ENCODE measurements at places on chromosomes 5 and 9.

DNA sequence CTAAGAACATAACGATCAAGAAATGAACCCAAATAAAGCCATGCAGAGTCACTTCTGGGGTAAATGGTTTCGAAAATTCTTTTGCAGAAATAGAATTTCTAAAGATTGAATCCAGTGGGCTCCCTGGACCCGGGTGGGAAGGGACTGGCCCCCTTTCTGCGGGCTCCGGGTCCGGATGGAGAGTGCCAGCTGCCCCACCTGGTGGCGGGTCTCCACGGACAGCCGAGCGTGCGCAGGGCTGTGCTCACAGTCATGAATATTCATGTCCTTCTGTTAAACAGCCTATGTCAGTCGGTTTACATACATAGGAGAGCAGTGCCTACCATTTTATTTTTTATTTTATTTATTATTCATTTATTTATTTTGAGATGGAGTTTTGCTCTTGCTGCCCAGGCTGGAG, 4.7 kb upstream of the PPP1R26 start:
- DNase-seq, result no peak

- no peak for DNase-seq
Observed at GRCh38 chr9:36337865-36338264, 62.2 kb downstream of the RNF38 start.

DNA sequence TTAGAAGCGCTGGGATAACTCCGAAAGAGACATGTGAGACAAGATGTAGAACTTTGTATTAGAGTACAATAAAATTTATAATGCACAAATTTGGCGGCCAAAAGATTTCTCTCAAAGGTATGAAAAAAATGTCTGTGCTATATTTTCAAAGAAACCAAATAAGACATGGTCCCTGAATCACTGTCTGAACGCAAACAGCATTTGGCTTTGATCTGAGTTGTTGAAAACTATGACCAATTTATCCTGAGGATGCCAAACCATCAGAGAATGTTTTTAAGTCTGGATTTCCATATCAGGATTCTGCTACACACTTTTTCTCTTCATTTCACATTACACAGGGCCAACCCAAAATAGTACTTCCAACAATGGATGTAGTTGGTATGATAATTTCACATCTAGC, 9.9 kb upstream of the GLIS3 start:
- DNase-seq, result no peak

- no peak for DNase-seq
Observed at GRCh38 chr5:168972731-168973130, 328.2 kb downstream of the SLIT3 start.

DNA sequence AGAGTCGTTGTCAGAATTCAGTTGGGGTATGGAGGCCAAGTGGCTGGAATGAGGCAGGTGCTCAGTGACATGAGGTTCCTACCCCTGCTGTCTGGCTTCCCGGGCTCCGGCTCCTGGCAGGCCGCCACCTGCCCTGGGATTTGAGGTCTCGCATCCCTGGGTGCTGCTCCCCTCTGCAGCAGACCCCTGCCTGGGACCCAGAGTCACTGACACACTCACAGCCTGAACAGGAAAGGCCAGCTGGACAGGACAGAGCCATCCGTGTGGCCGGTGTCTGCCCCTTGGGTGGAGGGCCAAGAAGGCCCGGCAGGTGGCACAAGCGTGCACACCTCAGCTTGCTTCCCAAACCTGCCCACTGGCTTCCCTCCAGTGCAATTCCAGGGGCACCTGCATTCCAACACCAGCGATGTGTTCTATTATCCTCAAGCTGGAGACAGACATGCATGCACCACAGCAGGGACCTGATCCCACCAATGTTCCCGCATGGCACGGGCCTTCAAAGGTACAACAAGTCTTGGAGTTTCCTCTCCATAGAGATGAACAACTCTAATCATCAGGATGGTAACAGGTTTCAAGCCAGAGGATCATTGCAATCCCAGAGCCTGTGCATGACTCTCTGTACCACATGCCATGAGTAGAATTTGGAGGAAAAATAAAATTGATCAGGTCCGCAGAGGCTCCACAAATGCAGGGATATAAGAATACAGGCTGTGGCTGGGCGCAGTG, 45.6 kb upstream of the RNF130 start:
- DNase-seq, result peak; percentile 31

GRCh38 chr5:96338624-96339415, 94.2 kb downstream of the PCSK1 start:
- no peak for DNase-seq

DNA sequence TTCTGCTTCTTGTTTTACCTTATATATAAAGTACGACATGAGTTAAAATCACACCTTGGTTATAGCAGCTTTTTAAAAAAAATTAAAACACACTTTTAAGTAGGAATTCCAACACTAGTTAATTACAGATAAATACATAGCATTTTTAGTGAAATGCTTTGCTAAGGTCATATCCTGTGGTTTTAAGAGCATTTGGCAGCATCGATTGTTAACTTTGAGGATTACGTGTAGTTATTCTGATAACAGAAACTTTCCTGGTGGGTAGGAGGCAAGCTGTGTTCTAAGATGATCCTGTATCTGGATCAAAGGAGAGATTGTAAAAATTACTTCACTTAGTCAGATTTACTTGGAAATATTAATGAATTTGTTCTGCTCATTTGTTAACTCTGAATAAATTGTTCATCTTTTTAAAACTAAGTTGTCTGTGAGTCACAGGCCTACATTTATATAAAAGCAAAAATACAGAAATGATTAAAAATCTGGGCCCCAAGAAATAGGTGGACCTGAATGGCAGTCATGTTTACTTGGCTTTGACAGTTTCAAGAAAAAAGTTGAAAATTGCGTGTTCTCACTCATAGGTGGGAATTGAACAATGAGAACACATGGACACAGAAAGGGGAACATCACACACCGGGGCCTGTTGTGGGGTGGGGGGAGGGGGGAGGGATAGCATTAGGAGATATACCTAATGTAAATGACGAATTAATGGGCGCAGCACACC, 58.3 kb downstream of the TRIO start:
- DNase-seq, result no peak

- no peak for DNase-seq
Observed at GRCh38 chr5:66982470-66982869, 214.1 kb downstream of the CD180 start.

DNA sequence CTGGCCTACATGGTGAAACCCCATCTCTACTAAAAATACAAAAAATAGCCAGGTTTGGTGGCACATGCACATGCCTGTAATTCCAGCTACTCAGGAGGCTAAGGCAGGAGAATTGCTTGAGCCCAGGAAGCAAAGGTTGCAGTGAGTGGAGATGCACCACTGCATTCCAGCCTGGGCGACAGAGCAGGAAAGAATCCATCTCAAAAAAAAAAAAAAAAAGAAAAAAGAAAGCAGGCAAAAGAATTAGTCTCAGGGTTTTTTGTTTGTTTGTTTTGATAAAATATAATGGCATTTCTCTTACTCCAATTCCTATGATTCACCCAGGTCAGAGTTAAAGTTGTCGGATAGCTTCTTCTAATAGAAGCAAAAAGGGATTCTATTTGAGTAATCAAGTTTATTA, 67.0 kb upstream of the ATG10 start:
- DNase-seq, result no peak

DNA sequence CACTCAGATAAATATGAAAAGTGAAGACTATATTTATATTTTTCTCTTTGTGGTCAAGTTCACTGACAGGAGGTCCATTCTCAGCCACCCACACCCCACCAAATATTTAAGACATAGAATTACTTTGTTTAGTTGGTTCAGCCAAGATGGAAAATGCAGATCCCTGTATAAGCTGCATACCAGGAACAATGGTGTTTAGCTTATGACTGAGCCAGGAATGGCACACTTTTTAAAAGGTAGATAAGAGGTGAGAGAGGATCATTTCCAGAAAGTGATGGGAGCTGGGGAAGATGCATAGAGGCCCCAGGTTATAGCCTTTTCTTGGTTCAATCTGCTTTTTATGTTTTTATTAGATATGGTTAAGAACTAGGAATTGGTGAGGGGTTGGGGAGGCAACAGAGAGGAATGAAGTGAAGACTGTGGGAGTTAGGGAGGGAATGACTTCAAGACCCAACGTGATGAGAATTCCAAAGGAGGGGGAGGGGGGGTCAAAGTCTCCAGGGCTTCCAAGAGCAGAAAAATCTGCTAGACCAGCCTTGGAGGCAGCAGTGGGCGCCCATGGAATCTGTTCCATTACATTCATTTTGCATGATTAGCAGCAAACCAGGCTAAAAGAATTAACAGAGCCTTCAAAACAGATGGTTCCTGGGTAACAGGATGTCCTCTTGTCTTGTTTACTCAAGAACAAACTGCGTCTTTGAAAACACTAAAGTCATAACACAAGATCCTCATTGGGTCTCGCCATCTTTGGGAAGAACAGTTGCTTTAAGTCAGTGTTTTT, 95.2 kb downstream of the FGF1 start:
- DNase-seq, result no peak

DNA sequence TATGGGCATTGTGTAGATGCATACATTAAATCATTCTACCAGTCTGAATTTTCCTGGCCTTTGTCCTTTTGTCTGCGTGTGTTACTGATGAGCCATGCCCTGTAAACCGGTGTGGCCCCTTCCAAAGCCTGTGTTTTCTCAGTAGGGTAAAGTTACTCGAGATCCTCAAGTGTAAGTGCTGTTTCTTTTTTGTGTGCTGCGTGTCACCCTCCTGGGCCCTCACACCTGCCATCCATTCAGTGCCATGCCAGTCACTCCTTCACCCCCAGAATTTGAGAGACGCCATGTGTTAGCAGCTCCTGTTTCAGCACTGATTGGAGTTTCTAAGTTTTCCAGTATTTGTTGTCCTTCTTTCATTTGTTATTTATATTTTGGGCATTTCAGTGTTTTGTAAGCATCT, 288.2 kb downstream of the FANCC start:
- DNase-seq, result no peak

Data from LNCaP clone FGC (cell line).